ENCODE measurements at places on chromosomes 5 and 9.

DNA sequence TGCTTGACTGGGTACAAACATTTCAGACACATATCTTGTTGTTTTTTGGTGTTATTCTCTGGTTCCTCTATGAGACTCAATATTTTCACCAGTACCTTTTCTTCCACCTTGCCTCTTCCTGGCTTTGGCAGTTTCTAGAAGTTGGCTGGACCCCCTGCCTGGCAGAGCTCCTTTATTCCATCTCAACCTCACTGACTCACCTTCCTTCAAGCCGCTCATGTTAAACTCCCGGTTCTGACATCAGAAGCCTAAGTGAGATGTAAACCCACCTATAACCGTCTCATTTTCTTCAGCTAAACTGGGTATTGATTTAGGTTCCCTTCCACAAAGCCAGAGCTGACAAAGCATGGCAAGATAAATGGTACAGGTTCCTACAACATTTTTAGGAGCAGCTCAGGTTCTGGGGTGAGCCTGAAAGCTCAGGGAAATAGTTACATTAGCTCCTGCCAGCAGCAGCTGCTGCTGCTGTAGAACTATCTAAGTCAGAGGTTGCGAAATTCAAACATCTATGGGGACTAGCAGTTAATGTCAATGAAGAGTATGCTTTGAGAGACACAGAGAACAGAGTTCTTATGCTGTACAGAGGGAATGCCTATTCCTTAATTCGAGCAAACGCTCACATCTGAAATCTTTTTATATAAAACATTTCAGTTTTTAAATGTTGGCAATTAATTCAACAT lies 197.1 kb upstream of the NR3C1 start:
- no peak for DNase-seq

DNA sequence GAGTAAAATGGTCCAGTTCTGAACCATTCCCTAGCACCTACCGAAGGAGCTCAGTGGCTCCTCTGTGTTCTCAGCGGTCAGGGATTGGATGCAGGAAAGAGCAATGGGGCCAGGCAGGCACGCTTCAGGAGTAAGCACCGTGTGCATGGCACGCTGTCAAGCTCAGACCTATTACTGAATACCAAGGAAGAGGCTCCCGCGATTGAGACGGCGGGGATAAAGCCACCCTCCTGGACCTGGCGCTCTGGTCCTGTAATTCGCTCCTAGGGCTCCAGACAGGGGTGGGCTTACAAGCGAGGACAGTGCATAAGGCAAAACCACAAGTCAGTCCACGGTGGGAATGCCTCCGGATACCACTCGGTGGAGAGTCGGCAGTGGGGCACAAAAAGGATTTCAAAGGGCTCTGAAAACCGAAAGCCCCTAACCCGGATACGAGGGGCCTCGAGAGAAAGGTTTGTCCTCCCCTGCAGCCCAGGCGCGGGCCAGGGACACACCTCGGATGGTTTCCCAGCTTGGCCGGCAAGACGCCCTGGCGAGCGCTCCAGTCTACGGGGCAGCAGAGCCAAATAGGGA lies 988 bp downstream of the OXCT1 start:
- DNase-seq = no peak

GRCh38 chr5:158375531-158375930 lies 516.6 kb upstream of the CLINT1 start:
- DNase-seq = no peak

GRCh38 chr5:50574121-50574520 lies 92.3 kb upstream of the PARP8 start:
- DNase-seq = no peak

DNA sequence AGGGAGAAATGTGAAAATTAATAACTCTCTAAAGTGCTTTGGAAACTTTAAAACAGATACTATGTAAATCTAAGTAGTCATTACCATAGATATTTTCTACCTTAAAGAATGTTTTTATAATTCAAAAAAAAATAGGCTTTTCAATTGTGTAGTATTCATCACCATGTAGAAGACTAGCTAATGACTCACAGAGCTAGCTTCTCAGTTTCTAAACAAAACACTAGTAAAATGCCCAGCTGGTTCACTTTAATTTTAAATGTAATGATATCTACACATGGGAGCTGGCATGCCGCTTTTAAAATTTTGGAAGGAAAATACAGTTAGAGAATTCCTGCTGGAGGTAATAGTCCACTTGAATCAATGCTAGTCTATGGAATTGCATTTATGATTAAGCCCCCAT lies 509.8 kb downstream of the CSNK1G3 start:
- DNase-seq = no peak

DNA sequence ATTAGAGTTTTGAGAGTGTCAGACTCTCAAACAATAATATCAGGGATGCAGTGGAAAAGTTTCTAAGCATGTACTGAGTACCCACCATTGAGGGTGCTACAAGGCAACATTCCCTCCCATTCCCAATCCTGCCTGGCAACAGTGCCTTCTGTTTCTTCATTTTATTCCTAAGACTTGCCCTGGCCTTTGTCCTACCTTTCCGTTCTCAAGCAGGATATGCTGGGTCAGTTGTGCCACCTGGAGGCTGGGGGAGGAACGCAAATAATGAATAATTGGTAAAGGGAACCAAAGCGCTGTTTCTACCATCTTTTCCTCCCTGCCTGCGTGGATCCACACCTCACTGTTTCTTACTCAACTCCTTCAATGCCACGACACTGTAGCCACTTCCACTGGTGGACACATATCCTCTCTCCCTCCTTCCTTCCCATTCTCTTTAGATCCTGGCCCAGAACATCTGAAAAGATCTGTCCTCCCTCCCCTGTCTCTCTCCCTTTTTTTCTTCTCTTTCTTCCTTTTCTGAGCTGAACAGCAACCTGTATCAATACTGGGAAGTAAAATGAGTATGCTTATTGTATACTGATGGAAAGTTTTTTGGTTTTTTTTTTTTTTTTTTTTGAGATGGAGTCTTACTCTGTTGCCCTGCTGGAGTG lies 149.5 kb downstream of the C9orf152 start:
- DNase-seq = no peak

- DNase-seq = peak; percentile 52
Observed at GRCh38 chr9:89522261-89522958, 24.5 kb upstream of the SEMA4D start.

- DNase-seq = no peak
Observed at GRCh38 chr5:164296603-164297080, 791.2 kb downstream of the MAT2B start.

- DNase-seq = no peak
Observed at GRCh38 chr5:154311362-154311761, 120.8 kb downstream of the GALNT10 start.

DNA sequence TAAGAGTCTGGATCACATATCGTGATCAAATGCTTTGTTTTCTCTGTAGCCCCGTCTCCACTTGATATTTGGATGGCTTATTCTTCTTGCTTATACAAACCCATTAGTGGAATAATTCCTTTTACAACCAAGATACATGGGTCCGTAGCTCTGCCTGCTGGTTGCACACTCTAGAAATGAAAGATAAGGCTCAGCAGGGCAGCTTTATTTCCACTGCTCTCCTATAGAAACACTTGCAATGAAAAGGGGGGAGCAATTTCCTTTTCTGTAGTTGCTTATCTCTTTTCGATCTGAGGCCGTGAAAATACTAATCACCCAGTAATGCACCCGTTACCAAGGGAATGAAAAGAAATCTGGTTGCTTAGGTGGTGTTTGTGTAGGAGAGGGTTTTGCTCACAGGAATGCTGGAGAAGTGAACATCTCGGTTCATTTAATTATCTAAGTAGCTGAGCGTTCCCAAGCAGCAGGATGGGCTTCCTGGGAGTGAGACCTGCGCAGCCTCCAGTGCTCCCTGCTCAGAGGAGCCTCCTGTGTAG lies 131.7 kb downstream of the ADAMTS16 start:
- DNase-seq = no peak

- no peak for DNase-seq
Observed at GRCh38 chr5:35860686-35861085, 4.0 kb downstream of the IL7R start.

GRCh38 chr5:93821891-93822415 lies 80.6 kb upstream of the POU5F2 start:
- no peak for DNase-seq

DNA sequence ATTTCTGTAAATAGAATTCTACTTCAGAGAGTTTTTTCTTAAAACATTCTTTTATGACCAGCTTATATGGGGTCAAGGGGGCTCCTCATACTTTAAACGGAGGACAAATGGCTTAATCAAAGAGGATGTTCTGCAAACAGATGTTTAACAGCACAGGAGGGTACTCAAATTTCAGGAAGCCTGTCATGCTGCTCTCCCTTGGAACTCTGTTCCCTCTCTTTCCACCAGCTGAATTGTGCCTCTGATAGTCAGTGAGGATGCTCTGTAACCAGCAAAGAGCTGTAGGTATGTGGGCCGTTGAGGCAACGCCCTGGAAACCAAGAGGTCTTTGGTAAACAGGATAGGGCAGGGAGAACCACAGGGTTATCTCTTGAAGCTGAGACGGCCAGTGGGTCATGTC lies 161.1 kb downstream of the C5orf15 start:
- DNase-seq = no peak

GRCh38 chr5:28648108-28648507 lies 1609.7 kb upstream of the CDH9 start:
- DNase-seq = no peak

GRCh38 chr9:113964495-113965170 lies 88.5 kb downstream of the ZNF618 start:
- DNase-seq = no peak

DNA sequence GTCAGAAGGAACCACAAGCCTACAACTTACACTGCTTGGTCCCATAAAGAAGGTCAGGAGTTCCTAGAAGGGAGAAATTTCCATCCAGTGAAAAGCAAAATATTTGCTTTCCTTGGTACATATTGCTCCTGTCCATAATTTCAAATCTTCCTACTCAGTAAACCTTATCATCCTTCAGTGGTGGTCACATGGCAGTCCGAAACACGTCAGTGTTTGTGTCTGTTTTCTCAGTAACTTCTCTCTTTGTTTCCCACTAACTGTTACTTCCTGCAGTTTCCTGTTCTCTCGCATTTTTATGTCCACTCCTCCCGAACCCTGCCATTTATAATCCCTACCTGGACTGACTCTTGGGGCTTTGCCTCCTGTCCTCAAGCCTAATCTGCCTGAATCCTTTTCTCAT lies 129.1 kb downstream of the FANCC start:
- no peak for DNase-seq

DNA sequence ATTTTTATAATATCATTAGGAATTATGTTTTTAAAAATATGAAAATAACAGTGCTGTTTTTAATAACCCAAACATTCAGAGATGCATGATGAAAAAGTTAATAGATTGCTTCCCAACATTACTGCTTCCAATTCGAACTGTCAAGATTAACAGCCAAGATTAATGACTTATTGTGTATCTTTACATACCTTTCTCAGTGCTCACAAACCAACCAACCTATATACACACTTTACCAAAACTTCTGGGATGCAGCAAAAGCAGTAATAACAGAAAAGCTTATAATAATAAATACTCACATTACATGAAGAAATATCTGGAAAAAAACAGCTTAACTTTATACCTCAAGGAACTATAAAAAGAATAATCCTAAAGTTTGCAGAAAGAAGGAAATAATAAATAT lies 82.1 kb downstream of the TMEM232 start:
- no peak for DNase-seq
